ENCODE measurements at places on chromosomes 2 and 18.

GRCh38 chr2:234951664-234952269 lies at the start of gene SH3BP4:
TSS of gene SH3BP4 (plus strand) at chr2:234952017. CDS start at chr2:235035003, 82,986 bp downstream.
- peak; percentile 80 for DNase-seq

DNA sequence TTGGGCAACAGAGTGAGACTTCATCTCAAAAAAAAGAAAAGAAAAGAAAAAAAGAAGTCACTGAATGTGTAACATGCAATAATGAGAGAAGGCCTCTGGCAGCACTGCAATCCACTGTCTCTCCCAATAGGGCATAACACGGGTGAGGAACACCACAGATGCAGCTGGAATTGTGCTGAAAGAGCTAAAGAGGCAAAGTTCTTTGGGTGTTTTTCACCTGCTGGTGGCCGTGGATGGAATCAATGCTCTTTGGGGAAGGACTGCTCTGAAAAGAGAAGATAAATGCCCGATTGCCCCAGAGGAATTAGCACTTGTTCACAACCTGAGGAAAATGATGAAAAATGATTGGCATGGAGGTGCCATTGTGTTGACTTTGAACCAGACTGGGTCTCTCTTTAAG lies 31.0 kb upstream of the CYBRD1 start:
- no peak for DNase-seq

- no peak for DNase-seq
Measured at GRCh38 chr2:126463892-126464674, 191.9 kb upstream of the GYPC start.

DNA sequence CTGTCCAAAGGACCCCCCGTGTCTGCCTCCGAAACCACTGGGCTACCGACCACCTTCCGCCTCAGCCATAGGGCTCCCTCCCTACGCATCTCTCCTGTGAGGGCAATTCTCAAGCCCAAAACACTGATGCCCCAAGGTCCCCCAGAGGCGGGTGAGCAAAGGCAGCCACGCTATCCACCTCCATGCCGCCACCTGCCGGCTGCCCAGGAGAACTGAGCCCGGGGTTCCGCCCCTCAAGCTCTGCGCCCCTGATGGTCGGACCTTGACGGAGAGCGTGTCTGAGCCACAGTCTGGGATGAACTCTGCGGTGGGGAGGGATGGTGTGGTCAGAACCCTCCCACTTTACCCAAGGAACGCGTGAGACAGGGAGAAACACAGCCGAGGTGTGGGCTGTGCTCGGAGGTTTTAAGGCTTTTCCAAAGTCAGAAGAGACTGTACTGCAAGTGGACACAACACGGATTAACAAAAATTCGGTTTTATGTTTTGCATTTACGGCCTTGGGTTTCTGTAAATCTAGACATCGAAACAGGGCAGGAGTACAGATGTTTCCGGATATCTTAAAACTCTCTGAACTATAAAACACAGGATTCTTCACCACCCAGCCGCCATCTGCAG lies 114.1 kb downstream of the ZNF516 start:
- no peak for DNase-seq

DNA sequence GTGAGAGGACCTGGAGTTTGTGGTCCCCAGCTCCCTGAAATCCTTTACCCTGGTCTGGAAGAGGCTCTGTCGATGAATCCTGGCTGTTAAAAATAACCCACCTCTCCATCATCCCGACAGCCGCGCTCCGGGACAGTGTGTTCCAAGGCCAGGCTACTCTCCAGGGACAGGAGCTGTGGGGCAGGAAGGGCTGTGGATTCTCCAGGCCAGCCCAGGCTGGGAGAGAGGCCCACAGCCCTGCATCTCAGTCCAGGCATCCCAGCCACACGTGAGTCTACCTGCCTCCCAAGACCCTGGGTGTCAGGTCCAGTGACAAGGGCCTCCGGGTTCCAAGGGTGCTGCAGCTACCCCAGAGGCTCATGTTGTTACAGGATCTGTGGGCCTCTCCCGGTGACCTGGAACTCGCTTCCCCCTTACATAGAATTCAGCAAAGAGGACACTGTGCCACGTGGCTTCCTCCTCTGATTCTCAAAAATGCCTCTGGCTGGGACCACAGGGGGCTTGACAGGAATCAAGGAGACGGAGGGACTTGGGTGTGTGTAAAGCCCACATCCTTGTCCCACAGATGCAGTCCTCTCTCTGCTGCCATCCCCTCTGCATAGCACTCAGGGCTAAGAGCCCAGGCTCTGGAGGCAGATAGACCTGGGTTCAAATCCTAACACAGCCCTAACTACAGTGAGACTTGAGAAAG lies 17.3 kb downstream of the ADRA2B start:
- DNase-seq, result no peak

DNA sequence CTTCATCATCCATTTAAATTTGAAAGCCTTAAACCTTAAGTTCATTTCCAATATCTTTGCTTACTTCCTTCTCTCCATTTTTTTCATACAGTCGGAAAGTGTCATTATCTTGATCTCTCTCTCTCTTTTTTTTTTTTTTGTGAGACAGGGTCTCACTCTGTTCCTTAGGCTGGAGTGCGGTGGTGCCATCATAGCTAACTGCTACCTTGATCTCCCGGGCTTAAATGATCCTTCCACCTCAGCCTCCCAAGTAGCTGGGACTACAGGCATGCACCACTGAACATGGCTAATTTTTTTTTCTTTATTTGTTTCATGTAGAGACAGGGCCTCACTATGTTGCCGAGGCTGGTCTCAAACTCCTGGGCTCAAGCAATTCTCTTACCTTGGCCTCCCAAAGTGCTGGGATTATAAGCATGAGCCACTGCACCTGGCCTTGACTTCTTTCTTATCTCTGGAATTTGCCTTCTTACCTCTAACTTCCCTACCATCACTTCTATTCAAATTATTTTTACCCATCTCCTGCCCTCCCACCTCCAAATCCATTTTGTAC lies 222.2 kb downstream of the MYCN start:
- no peak for DNase-seq

DNA sequence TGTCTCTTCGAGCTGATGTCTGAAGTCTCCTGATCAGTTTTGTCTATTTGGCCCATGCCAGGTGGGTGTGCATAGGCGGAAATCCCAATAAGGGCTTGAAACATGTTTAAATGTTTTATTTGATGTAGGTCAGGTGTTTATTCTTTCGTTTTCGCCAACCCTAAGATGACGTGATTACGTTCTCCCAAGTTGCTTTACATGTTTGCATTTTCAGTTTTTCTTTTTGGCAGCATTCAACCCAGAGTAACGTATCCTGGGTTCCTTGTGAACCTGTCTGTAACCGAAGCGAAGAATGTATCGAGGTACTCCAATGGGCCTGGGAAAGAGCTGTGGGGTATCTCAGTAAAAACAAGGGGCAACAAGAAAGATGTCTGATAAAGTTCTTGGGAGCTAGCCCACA lies 3.1 kb downstream of the ALPK2 start:
- no peak for DNase-seq

DNA sequence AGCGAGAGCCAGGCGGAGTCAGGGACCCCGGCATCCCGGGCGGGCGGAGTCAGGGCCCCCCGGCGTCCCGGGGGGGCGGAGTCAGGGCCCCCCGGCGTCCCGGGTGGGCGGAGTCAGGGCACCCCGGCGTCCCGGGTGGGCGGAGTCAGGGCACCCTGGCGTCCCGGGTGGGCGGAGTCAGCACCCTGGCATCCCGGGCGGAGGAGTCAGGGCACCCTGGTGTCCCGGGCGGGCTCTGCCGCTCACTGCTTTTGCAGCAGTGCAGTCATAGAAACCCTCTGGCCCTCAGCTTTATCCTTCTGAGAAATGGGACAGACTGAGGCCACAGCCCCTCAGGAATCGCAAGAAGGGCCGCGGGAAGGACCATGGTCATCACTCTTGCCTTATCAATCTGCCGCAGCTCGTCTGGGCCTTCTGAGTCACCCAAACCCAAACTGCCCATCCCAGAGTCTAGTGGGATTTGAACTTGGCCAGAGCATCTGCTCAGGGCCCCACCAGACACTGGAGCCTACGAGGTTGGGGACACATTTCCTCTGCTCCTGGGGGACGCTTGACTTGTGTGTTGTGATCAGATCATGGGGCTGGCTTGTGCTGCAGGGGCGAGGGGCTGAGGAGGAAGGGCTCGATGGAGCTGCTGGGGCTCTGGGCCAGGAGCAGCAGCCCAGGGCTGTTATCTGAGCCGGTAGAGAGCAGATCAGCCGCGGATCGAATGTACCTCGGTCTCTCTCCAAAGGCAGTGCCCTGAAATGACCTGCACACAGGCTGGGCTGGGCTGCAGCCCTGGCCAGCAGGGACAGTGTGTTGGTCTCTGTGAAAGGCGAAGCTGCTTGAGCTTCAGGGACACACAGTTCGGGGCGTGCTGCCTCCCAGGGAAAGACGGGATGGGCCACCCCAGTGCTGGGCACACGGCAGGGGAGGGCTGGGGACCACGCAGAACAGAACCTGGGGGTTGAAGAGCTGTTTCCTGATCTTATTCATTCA lies 290.1 kb upstream of the HDAC4 start:
- no peak for DNase-seq

- DNase-seq, result no peak
Measured at GRCh38 chr2:58419983-58420382, 178.9 kb upstream of the FANCL start.

- no peak for DNase-seq
Measured at GRCh38 chr18:7821784-7822183, 254.7 kb downstream of the PTPRM start.

GRCh38 chr2:166344286-166345113 lies 31.2 kb downstream of the SCN9A start:
- no peak for DNase-seq

- DNase-seq, result no peak
Measured at GRCh38 chr18:13017247-13017875, 26.2 kb downstream of the CEP192 start.

GRCh38 chr2:221431477-221431876 lies 140.6 kb downstream of the EPHA4 start:
- DNase-seq, result no peak

DNA sequence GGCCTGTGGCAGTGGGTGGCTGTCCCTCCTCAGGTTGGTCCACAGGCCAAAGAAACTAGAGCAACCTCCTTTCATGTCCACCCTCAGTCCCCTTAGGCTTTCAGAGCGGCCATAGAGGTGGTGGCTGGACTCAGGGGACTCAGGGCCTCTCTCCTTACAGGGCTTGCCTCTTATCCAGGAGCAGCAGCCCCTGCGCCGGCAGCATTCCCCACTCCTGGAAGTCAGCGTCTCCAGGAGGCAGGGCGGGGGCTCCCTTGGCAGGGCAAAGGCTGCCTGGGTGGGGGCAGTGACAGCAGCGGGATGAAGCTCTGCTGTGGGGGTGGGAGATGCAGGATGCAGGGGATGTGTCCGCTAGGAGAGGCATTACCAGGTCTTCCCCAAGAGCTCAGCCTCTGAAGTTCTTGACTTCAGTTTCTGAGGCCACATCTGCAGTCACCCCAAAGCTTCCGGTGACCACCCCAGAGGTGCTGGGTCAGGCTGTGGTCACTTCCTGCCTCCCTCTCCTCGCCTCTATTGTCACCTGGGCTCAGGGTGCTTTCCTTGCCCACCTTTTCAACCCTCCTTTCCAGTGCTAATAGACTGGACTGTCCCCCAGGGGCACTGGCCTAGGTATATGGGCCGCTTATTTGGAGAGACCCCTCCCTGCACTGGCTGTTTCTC lies 8.6 kb upstream of the GPR55 start:
- no peak for DNase-seq

DNA sequence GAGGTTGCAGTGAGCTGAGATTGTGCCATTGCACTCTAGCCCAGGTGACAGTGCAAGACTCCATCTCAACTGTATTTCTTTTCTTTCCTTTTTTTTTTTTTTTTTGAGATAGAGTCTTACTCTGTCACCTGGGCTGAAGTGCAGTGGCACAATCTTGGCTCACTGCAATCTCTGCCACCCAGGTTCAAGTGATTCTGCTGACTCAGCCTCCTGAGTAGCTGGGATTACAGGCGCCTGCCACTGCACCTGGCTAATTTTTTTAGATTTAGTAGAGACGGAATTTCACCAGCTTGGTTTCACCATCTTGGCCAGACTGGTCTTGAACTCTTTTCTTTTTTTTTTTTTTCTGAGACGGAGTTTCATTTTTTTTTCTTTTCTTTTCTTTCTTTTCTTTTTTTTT lies 41.3 kb upstream of the SATB2 start:
- no peak for DNase-seq

DNA sequence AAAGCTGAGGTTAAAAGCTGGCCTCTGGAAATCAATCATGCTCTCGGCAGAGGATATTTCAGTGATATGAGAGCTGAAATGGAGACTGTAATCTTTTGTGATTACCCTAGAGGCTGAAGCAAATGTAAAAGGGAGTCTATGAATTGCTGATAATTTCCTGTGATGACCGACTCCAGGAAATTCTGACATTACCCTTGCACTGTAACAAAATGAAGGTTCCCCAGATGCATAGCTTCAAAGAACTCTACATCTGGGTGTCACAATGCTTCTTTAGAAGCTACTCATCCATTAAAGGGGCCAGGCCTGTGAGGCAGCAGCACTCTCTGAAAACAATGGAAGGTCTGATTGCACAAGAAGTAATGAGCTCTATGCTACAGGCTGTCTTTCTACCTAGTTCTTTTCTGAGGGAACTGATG lies 268.2 kb upstream of the SESTD1 start:
- DNase-seq, result no peak

DNA sequence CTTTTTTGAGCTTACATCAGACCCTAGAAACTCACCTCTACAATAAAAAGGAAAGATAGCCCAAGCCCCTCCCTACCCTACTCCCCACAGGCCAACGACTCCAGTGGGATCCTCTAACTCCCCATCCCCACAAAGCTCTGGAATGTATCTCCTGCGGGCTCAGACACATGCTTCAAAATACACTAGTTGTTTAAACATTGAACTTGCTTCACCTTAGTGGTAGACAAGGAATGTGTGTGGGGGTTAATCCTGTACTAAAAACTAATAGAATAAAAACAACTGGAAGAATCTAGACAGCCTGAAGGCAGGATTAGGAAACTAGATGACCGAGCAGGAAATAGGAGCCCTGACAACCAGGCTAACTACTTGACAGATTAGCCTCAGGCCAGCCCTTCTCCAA lies 211.5 kb downstream of the SUCLG1 start:
- no peak for DNase-seq

DNA sequence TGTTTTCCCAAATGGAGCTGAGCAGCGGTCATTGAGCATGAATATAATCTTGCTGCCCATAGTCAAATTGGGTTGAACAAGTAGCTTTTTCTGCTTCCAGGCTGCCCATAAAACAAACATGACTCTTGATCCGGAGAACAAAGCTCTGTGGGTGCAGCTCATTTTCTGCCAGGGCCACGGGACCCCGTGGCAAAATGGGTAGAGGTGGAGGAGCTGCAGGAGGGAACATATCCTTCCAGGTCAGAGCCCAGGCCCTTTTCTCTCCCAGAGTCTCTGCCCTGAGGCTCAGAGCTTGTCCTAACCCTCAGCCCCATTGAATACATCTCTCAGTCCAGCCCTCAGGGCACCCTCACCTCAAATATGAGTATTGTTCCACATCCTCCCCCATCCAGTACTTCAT lies 151.6 kb upstream of the TWIST2 start:
- DNase-seq, result no peak

DNA sequence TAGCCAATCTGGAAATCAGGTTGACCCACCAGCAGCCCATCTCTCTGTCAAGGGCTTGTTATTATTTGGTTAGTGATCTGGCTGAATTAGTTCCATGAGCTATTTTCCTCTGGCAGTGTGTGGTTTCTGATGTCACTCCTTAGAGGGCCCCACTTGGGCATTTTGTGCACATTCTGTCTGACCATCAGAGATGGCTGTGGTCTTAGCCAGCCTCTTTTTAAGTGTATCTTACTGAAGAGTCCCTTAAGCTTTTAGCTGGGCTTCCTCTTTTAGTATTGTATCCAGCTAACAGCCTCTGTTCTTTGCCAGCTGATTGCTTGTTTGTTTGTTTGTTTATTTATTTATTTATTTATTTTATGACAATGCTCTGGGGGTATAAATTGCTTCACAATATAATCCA lies 951.1 kb upstream of the CNTNAP5 start:
- no peak for DNase-seq

- peak; percentile 32 for DNase-seq
Measured at GRCh38 chr2:212227755-212228154, 310.8 kb downstream of the ERBB4 start.

Measured in LoVo (cell line).